Breast epithelium (tissue), 4 donors: ENCODE measurements at places on chromosomes 7 and 10.

DNA sequence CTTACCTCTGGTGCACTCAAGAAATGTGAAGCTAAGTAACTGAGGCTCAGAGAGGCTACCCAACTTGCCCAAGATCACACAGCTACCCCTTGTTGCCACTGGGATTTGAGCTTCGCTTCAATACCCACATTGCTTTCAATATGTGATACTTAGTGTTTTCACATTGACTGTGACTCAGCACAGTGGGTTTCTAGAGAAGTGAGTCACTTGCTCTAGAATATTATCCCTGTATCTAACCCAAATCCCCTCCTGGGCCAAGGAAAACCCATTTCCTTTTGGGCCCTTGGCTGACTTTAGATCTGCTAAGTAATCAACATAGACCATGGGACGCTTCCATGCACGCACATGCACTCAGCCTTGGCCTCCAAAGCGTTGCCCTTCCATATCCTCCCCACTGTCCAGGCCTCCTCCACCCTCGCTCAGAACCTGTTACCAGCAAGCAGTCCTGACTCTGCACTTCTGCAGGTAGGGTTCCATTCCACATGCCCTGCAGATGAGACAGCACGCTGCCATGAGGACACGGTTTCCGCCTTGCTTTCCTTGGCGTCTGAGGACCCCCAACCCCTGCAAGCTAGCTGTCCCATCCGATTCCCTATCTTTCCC, 87.7 kb upstream of the CHST15 start:
- DNase-seq, result no peak

- DNase-seq, result no peak
Measured at GRCh38 chr7:150994141-150994837, 3.5 kb downstream of the NOS3 start.

- no peak for DNase-seq
Measured at GRCh38 chr10:43170491-43170890, 32.2 kb downstream of the CSGALNACT2 start.

- DNase-seq, result no peak
Measured at GRCh38 chr10:121510201-121510771, 88.0 kb downstream of the FGFR2 start.

DNA sequence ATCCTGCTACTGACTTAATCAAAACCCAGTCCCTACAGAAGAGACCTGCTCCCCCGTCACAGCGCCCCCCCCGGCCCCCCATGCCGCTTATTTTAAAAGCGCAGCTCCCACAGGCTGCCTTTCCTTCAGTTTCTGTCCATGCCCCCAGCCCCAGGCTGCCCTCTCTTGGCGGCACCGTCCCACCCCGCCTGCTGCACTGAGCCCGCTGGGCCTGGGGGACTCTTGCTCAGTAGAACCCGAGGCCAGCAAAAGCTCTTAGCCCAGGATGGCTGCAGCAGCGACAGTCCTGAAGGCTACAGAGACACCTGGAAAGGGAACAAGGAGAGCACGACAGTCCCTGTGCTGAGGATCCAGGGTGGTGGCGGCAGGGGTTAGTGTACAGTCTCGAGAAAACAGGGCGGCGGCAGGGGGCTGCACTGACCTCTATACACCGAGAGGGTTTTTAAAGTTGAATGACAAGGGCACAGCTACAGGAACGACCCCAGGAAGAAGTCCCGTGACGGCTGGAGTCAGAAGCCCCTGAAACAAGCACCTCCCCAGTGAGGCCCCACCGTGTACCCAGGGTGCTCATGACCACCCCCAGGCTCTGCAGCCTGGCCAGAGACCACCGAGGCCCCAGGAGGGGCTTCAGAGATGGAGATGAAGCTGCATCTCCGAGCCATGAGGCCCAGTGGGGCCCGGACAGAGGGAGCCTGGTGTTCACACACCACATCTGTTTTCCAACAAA, 54.4 kb downstream of the ZRANB1 start:
- DNase-seq, result no peak

DNA sequence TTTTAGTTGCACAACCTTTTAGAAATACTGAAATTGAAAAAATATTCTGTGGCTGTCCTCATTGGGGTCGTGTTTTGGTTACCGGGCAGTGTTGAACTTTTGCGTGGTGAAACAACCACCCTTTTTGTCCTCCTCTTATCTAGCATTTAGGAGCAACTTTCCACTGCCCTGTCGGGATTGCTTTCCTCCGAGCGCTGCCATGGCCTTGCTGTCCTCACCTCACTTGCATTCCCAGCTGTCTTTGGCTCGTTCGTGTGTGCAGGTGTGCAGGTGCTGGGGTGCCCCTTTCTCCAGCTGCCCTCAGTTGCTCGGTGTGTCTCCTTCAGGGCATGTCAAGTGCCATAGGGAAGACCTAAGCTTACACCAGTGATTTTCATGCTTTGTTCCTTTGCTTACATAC, 116.9 kb upstream of the GJD4 start:
- DNase-seq, result no peak

GRCh38 chr7:14740606-14741005, 161.9 kb downstream of the DGKB start:
- DNase-seq, result no peak

GRCh38 chr7:77368974-77369373, 47.2 kb downstream of the GSAP start:
- no peak for DNase-seq

- DNase-seq, result no peak
Measured at GRCh38 chr10:58385784-58386112, 538 bp downstream of the TFAM start.

- DNase-seq, result peak; percentile 44
Measured at GRCh38 chr7:3239291-3239691, 61.8 kb upstream of the SDK1 start.

GRCh38 chr10:102499356-102499755, 3.2 kb downstream of the ACTR1A start:
- DNase-seq, result no peak

DNA sequence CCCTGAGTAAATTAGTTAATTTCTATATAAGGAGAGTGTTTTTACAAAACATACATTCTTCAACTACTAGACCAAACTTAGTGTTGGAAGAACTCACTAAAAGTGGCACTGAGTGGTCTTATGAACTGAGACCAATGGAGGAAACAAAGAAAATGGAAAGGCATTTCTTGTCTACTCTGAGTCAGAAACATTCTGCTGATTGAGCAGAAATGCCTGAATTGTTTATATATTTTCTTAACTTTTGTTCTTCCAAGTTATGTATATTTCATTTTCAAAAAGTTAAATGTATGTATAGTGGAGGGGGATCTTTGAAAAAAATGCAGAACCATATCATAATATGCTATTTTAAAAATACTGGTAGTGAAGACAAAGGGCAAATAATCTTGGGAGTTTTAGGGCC, 320.7 kb downstream of the HGF start:
- DNase-seq, result no peak

- no peak for DNase-seq
Measured at GRCh38 chr10:100655760-100656421, 89.5 kb upstream of the PAX2 start.

- DNase-seq, result no peak
Measured at GRCh38 chr10:43273543-43273942, 6.7 kb upstream of the RASGEF1A start.

- no peak for DNase-seq
Measured at GRCh38 chr7:16739863-16740622, 13.5 kb upstream of the TSPAN13 start.
